T-helper 9 cell (primary cell): ENCODE measurements at places on chromosomes 4 and X.

GRCh38 chr4:147050356-147050765 lies 104.7 kb upstream of the TTC29 start:
- no peak for DNase-seq

- DNase-seq: no peak
Measured at GRCh38 chr4:10009861-10010500, 11.3 kb downstream of the SLC2A9 start.

DNA sequence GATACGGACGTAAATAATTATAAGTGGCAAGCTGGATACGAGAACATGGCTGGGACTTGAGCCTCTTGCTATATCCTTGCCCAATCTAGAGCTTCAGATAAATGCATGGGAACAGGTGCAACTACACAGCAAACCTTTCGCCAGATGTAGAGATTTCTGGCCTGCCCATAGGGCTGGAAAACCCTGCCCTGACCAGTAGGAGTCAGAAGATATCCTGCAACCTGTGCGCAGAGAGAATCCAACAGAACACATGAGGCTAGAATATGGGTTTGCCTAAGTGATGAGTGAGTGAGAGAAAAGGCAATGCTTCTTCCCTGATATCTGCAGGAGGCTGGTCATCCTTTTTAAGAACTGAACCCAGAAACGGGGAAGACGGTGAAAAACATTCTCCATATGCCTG lies 805.3 kb upstream of the TENM3 start:
- DNase-seq: no peak

DNA sequence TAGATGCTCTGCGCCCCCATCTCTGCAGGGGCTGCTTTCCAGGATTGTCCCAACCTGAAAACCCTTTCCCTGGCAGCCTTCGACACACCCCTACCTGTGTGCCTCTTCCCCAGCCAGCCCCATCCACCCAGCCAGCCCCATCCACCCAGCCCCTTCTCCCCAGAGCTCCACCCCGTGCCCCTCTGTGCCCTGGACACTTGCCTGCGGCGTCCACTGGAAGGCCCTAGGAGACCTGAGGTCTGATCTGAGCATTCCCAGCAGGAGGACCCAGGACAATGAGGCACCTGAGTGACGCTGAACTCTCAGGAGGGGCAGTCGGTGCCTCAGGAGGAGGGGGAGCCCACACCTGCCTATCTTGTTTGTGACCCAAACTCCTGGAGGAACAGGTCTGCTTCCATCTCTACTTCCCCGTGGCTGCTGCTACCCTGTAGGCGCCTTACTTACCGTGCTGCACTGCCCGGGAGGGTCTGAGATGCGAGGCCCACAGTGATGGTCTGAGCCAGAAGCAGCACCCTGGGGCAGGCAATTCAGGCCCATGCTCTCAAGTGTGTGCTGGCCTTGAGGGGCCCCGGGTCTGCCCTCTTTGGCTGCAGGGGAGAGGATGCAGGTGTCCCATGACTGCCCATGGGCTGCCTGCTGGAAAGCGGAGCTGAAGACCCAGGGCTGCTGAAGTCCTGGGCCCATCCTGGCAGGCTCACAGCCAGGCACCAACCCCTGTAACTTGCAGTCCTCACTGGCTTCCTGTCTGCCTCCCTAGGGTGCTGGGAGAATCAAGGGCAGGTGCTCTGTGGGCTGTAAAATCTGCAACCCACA lies 4.9 kb downstream of the LRPAP1 start:
- DNase-seq: no peak

GRCh38 chr4:149914119-149915115 lies 98.8 kb upstream of the IQCM start:
- no peak for DNase-seq

DNA sequence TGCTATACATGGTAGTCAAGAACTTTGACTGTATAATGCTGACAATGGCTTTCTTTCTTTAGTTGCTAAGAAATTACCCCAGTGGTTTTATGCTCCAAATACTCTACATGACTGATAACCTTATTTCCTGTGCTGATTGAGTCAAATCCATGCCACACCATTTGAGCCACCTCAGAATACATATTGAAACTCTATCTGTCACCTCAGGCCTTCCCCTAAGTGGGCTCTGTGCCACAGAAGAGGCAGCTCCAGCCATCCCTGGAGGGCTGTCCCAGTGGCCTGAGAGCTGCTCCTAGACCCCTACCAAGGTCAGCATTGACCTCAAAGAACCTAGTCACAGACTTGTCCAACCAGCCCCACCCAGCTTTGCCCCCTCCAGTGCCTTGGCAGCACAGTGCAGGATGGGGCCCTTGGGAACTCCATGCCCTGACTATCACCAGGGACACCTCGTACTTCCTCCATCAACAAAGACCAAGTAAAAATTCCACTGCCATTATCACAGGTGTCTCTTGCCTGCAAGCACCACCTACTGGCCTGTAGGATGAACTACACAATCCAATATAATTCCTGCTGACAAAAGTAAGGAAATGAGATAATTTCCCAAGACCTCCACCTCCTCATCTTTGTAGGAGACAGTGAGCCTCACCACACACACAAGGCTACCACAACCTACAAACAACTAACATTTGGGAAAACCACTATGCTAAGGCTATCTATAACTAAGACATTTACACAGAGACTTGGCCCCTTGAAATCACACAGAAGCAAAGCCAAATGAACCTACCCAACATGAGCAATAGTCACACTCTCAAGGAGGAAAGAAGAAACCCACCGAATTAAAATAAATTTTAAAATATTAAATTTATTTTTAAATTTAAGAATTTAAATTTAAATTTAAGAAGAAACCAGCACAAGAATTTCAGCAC lies 239.9 kb downstream of the NKX6-1 start:
- no peak for DNase-seq

DNA sequence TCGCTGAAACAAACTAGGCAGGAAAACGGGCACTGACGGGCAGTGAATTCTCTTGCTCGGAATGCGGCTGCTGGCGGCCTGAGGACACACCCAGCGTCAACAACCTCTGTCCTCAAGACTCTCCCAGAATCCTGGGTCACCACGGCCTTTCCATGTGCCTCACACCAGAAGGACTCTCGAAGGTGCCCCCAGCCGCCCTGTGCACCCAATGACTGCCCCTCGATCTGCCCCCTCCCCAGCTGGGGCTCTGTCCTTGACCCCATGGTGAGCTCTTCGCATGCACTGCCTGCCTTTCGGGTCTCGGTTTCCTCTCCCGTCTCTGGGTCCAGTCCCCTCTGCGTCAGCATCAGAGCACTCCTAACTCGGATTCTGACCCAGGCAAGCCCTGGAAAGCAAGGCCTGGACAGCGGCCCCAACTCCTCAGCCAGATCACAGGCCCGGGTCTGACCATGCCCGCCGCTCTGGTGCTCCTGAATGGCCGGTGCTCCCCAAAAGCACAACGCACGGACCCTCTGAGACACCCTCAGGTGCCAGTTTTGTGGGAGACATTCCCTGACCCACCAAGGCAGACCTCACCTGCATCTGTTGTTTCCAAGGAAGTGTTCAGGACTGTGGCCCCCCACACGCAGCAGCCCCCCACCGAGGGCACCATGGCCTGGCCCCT lies 56.0 kb downstream of the ACOX3 start:
- DNase-seq: no peak

GRCh38 chrX:56994375-56995270 lies 718 bp downstream of the SPIN3 start:
- DNase-seq: no peak

- no peak for DNase-seq
Measured at GRCh38 chr4:152724494-152724893, 44.7 kb upstream of the TMEM154 start.

GRCh38 chr4:54971474-54971950 lies 153.9 kb downstream of the KDR start:
- no peak for DNase-seq

GRCh38 chr4:16227462-16227868 lies 1.2 kb upstream of the TAPT1 start:
- no peak for DNase-seq

DNA sequence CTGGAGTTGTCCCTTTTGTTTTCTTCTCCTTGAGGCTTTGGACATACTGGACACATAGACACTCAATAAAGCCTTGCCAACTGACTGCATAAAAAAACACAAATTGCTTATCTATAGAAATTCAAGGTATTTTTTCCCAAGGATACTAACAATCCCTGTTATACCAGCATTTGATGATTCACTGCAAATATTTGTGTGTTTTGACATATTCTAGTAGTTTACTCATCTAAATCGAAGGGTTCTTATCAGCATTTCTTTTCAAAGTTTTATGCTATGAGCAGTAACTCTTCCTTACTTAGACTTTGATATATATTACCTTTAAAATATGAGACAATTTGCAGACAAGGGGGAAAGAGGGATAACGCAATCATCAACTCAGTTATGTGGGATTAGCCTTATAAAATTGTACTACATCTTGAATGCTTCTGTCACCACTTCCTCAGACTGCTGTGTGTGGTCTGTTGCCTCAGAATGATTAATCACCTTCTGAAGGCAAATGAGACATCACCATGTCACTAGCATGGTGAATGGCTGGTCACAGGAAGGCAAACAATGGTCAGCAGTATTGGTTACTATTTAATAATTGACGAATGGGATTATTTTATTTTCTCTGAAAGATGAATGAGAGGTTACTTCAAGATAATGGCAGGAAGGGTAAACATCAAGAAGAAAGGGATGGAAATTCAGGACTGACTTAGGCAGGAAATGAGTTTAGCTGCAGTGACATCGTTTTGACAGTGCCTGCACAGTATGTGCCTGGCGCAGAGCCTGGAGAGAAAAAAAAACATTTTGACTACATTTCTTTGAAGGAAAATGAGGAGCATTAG lies 544.3 kb upstream of the CNKSR2 start:
- no peak for DNase-seq

DNA sequence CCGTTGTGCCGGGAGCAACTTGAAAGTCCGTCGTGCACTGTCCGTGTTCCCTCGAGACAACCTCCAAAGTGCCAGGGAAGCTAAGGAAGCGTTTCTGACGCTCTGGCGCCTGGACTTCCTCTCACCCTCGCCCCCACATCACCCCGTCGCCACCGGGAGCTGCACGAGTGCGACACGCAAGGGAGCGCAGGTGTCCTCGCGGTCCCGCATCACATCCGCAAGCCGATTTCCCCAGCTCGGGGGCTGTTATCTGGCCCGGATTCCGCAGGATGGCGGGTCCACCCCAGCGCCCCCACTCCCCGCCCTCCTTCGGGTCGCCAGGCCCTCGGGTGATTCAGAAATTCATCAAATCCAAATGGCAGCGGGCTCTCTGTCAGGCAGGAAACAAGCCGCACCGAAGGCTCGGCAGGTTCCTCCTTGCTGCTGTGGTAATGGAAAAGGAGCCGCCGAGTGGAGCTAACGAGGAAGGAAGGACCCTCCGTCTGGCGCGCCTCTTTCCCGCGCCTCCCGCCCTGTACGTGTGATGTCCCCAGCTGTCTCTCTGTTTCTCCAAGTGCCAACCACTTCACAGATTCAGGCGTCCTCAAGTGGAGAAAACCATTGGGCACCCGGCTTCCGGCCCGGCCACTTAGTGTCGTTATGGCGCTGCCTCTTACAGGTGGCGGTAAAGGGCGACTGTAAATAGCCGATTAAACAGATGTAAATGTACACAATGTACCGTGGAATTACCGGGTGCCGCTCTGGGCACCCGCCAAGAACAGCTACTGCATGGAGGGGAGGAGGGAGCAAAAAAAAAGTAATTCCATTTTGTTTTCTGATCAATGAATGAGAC lies 921 bp upstream of the SETD7 start:
- DNase-seq: peak; percentile 62

- DNase-seq: no peak
Measured at GRCh38 chrX:2828959-2829411, 255 bp downstream of the GYG2 start.

GRCh38 chrX:51456246-51456645 lies 40.1 kb downstream of the NUDT11 start:
- no peak for DNase-seq

DNA sequence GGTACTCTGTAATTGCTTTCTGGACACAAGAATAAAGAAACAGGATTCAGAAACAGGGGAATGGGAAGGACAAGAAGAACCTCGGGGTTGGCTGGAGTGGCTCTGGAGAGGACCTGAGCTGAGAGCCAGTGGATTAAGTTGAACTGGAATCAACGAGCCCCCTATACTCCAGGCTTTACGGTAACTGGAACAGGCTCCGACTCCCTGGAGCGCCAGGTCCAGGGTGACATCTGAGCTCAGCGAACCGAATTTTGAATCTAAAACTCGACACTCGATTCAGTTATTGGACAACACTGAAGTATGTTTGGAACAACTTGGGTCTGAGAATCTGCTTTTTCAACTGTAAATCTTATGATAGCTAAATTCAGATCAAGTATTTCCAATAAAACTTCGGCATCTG lies 23.9 kb downstream of the HMX1 start:
- DNase-seq: no peak

DNA sequence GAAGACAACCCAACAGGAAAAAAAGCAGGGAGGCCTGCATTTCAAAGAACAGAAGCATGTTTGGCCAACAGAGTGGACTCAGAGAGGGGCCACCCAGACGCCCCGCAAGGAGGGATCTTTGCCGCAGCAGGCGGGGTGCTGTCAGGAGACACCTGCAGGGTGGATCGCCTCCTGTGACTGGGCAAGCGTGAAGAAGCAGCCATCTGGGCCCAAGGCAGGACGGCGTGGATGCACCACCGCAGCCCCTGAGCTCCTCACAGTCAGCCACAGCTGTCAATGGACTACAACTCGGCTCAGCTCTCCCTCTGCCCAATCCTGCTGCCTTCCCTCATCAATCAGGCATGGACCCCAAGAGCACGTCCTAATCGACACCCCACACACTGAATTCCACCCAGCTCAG lies 32.0 kb upstream of the MAN2B2 start:
- no peak for DNase-seq

DNA sequence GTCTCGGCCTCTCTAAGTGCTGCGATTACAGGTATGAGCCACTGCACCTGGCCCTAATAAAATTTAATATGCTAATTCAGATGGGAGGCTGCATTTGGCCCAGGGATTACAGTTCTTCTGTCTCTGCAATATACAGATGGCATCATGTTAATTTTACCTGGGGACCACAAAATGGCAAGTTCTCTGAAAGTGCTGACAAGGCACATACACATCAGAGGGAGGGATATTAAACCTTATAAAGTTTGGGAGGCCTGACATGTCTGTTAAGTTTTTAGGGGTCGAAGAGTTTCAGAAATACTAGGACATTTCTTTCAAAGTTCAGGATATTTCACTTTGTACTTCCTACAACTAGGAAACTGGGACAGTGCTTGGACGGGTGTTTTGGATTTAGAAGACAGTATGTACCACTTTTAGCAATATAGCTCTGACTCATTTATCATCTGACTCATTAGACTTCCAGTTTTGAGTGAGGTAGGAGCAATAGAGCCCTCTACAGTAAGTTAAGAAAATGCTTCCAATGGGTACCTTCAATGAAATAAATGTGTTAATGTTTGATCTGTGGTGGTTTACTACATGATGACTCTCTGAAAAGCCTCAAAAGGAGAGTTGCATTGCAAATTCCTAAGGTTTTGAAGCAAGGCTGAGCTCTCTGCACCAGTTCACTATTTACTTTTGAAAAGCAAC lies 981.0 kb upstream of the HS3ST1 start:
- no peak for DNase-seq
